ENCODE measurements at places on chromosomes 3 and 15. TPM values are rescaled to one million over a fixed set of nuclear protein-coding genes. Genes with fewer than 3 reads are reported as not detected.
A peak's percentile ranks its signal among the peaks of the same experiment; 100 is the strongest.

- DNase-seq: no peak
These were observed 1.0 kb downstream of the KLHL18 start for GRCh38 chr3:47283591-47284364.

DNA sequence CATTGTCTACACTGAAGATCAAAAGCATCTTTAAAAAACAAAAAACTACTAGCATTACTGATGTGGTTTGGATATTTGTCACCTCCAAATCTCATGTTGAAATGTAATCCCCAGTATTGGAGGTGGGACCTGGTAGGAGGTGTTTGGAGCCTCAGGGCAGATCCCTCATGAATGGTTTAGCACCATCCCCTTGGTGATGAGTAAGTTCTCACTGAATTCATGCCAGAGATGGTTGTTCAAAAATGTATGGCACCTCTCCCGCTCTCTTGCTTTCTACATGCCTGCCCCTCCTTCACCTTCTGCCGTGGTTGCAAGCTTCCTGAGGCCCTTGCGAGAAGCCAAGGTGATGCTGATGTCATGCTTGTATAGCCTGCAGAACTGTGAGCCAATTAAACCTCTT is 136.6 kb upstream of the FHIT start:
- DNase-seq: no peak

Gene SLC24A5
- total RNA-seq: not detected

DNA sequence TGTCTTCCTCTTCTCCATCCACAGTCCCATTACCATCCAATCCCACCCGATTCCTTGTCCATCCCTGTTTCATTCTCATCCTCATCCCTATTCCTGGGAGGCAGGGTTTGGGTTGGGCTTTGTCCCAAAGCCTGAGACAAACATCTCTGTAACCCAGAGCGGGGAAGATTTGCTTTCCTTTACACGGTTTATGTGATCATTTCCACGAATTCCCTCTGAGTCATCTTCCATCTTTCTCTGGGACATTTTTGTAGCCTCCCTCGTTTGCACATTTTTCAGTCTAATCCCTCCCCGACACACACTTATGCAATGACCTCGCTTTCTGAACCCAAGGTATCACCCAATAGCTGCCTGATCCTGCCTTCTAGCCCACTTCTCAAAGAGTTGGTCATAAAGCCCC is 22.8 kb downstream of the DUOX2 start:
- peak; percentile 46 for DNase-seq

DNA sequence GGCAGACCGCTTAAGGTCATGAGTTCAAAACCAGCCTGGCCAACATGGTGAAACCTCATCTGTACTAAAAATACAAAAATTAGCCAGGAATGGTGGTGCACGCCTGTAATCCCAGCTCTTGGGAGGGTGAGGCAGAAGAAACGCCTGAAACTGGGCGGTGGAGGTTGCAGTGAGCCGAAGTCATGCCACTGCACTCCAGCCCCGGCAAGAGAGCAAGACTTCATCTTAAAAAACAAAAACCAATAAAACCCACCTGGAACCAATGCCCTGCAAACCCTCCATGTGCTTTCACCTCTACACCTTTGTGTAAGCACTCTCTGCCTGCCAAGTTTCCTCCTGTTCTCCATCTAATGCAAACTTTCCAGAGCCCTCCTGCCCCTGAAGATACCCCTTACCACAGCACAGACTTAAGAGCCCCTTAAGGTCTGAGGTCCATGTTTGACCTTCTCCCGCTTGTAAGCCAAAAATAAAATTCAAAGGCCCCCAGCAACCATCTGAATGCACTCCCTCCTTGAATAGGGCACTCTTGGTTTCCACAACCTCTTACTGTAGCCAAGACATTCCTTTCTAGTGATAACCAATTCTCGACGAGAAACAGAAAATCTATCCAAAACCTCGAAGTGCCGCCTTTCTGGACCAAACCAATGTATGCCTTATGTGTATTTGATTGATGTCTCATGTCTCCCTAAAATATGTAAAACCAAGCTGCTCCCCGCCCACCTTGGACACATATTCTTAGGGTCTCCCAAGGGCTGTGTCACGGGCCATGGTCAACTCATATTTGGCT is 3.0 kb downstream of the RPL32 start:
- DNase-seq: peak; percentile 58

DNA sequence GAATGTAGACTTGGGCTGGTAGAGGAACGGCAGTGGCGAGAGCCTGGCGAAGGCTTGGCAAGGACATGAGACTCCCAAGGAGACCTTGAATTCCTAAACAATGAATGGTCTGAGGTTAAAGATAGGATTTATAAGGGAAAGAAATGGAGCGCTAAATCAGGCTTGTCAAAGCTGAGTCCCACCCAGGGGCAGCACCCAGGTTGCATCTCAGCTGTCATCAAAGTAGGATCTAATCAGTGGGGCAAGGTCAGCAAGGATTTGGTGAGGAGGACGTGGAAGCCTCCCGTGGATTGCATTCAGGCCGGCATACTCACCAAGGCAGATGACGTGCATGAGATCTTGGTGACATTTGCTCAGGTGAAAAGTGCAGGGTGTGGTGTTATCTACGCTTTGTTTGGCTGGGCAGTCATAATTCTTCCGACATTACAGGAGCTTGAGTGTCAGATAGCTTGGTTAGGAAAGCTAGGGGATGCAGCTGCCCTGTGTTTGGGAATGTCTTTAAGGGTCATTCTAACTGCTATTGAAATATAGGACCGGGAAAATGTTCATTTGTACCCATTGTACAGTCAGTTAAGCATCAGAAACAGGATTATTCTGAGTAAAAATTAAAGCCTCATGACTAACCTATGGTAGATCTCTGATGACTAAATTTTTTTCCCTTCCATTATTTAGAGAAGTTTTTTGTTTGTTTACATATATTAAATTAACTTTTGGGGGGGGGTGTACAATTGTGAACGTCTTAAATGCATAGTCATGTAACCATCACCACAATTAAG is 99.4 kb upstream of the TSC22D2 start:
- DNase-seq: no peak

DNA sequence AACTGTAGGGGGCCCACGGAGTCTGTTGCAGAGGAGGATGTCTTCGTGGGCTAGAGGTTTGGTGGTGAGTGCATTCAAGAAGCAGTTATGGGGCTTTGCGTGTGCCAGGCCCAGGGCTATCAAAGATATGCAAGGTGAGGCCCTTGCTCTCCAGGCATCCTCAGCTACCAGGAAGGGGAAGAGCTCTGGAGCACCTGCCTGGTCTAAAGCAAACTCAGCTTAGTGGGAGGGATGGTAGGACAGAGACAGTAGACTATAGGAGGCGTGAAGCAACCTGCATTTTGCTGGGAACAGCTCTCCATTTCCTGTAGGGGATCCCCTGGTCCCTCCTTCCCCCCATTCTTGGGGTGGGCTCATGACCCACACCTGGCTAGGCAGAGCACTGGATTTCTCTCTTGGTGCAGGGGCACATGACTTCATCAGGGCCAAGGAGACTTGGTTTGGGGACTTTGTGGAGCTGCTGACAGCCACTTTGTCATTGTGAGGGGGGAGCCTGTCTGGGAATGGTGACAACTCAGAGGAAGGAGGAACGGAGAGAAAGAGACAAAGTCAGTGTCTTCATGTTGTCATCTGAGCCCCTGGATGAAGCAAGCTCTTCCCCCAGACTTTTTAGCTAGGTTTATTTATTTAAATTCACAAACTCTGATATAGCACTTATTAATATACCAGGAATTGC is 8.6 kb upstream of the EEFSEC start:
- no peak for DNase-seq

DNA sequence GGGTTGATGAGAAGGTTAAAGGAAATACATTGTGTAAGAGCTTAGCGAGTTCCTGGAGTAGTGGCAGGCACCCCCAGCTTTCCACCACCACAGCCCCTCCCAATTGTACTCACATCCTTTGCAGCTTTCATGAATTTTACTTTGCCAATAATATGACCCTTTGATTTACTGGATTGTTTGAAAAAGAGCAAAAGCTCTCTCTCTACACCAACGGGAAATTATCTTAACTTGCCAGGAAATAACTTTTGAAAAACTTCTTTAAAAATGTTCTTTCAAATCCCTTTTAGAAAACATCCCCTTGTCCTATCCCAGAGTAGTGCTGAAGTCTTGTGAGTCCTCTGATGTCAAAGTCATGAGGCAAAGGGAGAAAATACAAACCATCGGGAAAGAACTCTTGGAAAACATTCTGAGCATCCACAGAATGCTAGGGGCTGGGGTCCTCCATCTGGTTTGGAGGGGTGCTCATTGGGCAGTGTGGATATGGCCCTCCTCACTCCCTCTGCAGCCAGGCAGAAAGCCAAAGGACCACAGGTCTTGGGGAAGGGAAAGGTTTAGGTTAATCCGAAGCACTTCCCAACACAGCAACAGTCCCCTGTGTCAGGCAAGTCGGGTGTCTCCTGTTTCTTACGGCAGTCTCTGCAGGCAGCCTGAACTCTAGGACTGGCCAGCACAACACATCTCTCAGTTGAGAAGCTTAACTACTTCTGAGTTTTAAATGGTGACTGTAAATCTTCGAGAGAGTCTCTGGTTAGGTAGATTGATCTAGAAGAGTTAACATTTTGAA is 36.5 kb downstream of the BOC start:
- peak; percentile 50 for DNase-seq

- no peak for DNase-seq
These were observed 1.8 kb upstream of the SRGAP3 start for GRCh38 chr3:9251055-9251786.

Gene LRRC34
- 7.4 TPM for total RNA-seq

DNA sequence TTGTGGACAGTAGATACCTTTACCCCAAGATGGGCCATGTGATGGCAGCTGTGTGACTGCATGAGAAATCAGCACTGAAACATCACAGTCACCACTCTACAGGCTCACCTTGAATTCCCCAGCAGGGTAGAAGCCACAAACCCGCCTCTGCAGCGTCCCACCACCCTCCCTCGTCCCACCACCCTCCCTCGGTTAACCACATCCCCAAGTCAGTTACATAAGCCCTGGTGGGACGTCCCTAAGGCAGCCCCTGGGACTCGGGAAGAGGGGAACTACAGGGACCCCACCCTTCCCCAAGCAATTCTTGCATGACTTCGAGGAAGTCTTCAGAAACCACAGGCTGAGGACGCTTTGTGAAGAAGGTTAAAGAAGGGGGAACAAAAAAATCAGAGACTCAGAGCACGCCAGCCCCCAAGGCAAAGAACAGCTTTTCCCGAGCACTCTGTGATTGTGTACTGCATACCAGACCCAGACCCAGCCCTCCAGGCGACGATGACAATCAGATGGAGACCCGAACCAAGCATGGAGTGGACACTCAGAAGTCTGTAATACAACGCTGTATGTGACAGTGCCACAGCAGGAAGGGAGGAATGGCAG is 60.5 kb downstream of the SH3BP5 start:
- no peak for DNase-seq

DNA sequence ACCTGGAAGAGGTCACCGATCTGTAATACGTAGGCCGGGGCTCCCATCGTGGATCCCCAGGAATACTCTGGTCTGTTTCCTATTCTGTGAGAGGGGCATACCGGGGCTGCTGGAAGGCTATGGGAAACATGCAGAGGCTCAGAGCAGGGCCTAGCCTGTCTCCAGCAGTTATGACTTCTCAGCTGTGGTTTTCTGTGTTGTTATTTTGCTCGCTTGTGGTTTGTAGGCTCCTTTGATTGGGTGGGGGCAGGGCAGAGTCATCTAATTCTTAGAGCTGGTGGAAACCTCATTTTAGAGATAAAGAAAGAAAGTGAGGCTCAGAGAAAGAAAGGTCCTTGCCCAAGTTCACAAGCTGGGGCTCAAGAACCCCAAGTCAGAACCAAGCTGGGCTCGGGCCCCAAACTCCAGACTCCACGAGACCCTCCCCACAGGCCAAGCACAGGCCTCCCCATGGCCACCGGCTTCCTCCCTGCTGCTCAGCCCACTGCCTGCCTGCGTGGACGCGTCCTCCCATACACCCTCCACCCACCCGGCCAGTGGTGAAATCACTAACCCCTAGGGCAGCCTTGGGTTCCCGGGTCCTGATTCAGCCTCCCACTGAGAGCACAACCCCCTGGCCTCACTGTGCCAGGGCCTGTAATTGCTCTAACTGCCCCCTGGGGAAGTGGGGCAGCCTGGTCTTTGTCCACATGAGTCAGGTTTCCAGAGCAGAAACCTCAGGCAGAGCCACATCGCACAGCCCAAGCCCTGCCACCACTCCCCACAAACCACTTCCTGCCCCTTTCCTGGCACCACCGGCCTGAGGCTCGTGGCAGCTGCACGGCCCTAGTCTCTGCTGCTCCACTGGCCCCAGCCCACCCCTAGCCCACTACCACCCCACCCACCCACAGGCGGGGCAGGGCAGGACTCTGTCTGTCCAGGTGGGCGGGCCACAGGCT is 270.8 kb downstream of the UACA start:
- DNase-seq: peak; percentile 81

DNA sequence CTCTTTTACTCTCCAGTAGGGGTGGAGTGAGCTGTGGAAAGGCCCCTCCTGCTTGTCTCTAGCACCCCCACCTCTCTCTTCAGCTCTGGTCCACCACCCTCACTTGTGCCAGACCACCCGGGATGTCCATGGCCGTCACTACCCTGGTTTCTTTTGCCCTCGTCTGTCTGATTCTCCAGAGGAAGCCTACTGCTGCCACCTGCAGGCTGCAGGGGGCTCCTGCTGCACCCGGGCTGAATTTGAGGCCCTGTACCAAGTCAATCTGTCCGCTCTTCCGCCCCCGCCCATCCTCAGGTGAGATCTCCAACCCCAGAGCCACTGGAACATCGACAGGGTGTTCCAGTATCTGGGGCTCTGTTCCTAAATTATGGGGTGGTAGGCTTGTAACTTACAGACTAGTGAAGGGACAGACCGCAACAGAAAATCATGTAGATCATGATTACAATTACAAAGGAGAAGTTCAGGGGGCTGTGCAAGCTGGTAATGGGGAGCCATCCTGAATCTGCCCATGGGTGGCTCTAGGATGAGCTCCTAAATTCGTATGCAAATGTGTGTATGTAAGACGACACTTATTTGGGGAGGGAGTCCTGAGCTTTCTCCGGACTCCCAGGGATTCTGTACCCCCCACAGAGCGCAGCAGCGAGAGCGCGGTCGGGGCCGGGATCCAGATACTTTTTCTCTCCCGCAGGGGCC is 683 bp upstream of the UNC45A start:
- peak; percentile 81 for DNase-seq

DNA sequence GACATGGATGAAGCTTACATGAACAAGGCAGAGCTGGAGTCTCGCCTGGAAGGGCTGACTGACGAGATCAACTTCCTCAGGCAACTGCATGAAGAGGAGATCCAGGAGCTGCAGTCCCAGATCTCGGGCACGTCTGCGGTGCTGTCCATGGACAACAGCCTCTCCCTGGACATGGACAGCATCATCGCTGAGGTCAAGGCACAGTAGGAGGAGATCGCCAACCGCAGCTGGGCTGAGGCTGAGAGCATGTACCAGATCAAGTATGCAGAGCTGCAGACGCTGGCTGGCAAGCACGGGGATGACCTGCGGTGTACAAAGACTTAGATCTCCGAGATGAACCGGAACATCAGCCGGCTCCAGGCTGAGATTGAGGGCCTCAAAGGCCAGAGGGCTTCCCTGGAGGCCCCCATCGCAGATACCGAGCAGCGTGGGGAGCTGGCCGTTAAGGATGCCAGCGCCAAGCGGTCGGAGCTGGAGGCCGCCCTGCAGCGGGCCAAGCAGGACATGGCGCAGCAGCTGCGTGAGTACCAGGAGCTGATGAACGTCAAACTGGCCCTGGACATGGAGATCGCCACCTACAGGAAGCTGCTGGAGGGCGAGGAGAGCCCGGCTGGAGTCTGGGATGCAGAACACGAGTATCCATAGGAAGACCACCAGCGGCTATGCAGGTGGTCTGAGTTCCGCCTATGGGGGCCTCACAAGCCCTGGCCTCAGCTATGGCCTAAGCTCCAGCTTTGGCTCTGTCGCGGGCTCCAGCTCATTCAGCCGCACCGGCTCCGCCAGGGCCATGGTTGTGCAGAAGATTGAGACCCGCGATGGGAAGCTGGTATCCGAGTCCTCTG is 77.6 kb downstream of the CLDN11 start:
- no peak for DNase-seq

Gene COL7A1
- total RNA-seq: 8.6 TPM

Data from fibroblast of the aortic adventitia (primary cell).